GM12891 (cell line): ENCODE measurements at places on chromosomes 16 and 17.

GRCh38 chr16:2058872-2059271 is 11.1 kb downstream of the TSC2 start:
- DNase-seq, result no peak

- DNase-seq, result no peak
These were observed 32.4 kb downstream of the CACNG3 start for GRCh38 chr16:24288516-24288915.

DNA sequence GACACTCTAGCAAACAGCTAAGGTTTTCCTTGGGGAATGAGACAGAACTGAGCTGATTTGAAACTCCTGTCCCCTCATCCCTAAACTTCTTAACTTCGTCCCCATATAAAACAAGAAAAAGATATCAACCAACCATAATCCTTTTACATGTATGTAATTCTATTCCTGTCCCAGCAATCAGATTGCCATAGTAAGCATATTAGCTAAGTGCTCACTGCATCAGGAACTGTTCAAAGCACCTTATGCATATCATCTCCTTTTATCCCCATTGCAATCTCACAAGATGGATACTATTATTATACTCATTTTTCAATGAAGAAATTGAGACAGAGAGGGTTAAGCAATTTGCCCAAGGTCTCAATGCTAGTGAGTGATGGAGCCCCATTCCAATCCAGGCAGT is 6.8 kb downstream of the KIF18B start:
- no peak for DNase-seq

GRCh38 chr17:57508671-57509070 is 236.4 kb downstream of the CCDC182 start:
- no peak for DNase-seq

DNA sequence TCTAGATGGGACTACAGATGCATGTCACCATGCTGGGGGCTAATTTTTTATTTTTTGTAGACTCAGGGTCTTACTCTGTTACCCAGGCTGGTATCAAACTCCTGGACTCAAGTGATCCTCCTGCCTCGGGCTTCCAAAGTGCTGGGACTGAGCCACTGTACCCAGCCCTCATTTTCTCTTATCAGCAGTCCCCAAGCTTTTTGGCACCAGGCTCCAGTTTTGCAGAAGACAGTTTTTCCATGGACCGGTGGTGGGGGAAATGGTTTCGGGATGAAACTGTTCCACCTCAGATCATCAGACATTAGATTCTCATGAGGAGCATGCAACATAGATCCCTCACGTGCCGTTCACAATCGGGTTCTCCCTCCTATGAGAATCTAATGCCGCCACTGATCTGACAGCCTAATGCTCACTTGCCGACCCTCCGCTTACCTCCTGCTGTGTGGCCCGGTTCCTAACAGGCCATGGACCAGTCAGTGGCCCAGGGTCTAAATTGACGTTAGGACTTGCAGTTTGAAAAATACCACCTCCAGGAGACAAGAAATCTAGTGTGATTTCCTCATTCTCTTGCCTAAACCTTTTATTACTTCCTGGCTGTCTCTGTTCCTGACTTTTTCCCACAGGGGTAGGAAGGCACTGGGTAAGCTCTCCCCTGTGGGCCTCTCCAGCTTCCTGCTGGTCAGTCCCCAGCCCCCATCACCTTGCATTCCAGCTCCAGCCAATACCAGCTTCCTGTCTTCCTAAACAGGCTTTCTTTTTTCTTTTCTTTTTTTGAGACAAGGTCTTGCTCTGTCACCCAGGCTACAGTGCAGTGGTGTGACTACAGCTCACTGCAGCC is 9.3 kb upstream of the CNP start:
- no peak for DNase-seq
